IgD-negative memory B cell (primary cell): ENCODE measurements at places on chromosomes 11 and 22. TPM values are rescaled to one million over a fixed set of nuclear protein-coding genes. Genes with fewer than 3 reads are reported as not detected.

GRM5 gene
- not detected for polyA plus RNA-seq

ARHGAP20 gene
- 0.51 TPM for polyA plus RNA-seq

MPPED1 gene
- not detected for polyA plus RNA-seq

OR10A2 gene
- not detected for polyA plus RNA-seq

EFCAB6 gene
- not detected for polyA plus RNA-seq

PAMR1 gene
- polyA plus RNA-seq = not detected

RAG1 gene
- 0.06 TPM for polyA plus RNA-seq

ANO1 gene
- not detected for polyA plus RNA-seq

DDX25 gene
- polyA plus RNA-seq = 0.08 TPM

CBLIF gene
- polyA plus RNA-seq = not detected

EML3 gene
- polyA plus RNA-seq = 13.8 TPM

FAM83F gene
- polyA plus RNA-seq = not detected

SYTL2 gene
- 1.3 TPM for polyA plus RNA-seq

PGM2L1 gene
- polyA plus RNA-seq = 5.2 TPM

INSC gene
- polyA plus RNA-seq = 0.31 TPM

EMID1 gene
- polyA plus RNA-seq = not detected

MYBPC3 gene
- polyA plus RNA-seq = not detected

MAP4K2 gene
- polyA plus RNA-seq = 68.1 TPM

PANX3 gene
- polyA plus RNA-seq = not detected

DCHS1 gene
- 0.06 TPM for polyA plus RNA-seq

CSRP3 gene
- not detected for polyA plus RNA-seq

ISX gene
- not detected for polyA plus RNA-seq

PGA5 gene
- not detected for polyA plus RNA-seq

TPH1 gene
- polyA plus RNA-seq = not detected

OR9I1 gene
- polyA plus RNA-seq = not detected

SCUBE1 gene
- polyA plus RNA-seq = not detected

YPEL4 gene
- not detected for polyA plus RNA-seq

TEX12 gene
- 0.20 TPM for polyA plus RNA-seq

FAM180B gene
- not detected for polyA plus RNA-seq

IL17REL gene
- not detected for polyA plus RNA-seq

RPS19BP1 gene
- polyA plus RNA-seq = 156 TPM

ASCL2 gene
- polyA plus RNA-seq = 5.0 TPM

NXPE1 gene
- not detected for polyA plus RNA-seq

C1QTNF4 gene
- not detected for polyA plus RNA-seq

POTEH gene
- 0.13 TPM for polyA plus RNA-seq

C11orf24 gene
- 40.5 TPM for polyA plus RNA-seq

DDTL gene
- polyA plus RNA-seq = 1.7 TPM
